ENCODE measurements at places on chromosomes 2 and 18.

GRCh38 chr2:133431289-133431688, 137.0 kb downstream of the NCKAP5 start:
- no peak for DNase-seq

- DNase-seq, result no peak
These were observed 5.5 kb downstream of the DCTN1 start for GRCh38 chr2:74374509-74375205.

DNA sequence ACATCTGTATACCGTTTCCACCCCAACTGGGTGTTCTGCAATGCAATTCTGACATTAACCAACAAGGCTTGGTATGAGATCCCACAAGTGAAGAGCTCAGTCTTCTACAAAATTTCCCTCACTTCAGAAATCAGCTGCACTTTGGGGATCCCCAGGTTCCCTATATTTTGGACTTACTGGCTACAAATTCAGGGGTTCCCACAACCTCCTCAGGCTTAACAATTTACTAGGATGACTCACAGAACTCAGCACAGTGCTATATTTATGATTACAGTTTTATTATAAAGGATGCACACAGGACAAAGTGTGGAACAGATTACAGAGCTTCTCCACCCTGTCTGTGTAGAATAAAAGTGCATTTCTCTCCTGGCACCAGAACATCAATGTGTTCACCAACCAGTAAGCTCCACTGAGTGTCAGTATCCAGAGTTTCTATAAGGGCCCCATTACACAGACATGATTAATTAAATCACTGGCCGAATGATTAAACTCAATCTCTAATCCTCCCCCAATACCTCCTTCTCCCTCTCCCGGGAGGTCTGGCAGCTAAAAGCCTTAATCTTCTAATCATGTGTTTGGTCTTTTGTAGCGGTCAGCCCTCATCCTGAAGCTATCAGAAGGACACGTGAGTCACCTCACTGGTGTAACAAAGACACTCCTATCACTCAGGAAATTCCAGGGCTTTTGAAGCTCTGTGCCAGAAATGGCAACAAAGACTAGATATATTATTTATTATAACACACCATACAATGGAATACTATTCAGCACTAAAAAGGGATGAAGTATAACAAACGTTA, 84.6 kb downstream of the SLC66A3 start:
- DNase-seq, result no peak

- DNase-seq, result no peak
These were observed 101.3 kb downstream of the LRP2 start for GRCh38 chr2:169260846-169261642.

- no peak for DNase-seq
These were observed 45.8 kb downstream of the TAF4B start for GRCh38 chr18:26271917-26272549.

GRCh38 chr2:109129921-109130722, 1.1 kb downstream of the SH3RF3 start:
- DNase-seq, result peak; percentile 13

GRCh38 chr2:11407413-11407812, 58.5 kb downstream of the E2F6 start:
- no peak for DNase-seq

GRCh38 chr2:156518138-156518537, 82.0 kb downstream of the GPD2 start:
- DNase-seq, result no peak
